ENCODE measurements at places on chromosomes 7 and 10. TPM values are rescaled to one million over a fixed set of nuclear protein-coding genes. Genes with fewer than 3 reads are reported as not detected.

The TAS2R41 gene
- total RNA-seq = not detected

The ADIRF gene
- not detected for total RNA-seq

The MNX1 gene
- total RNA-seq = 5.1 TPM

The KLF14 gene
- not detected for total RNA-seq

The SFRP5 gene
- total RNA-seq = 1.8 TPM

The LIPM gene
- total RNA-seq = not detected

The MARVELD1 gene
- 50.1 TPM for total RNA-seq

The ANKRD61 gene
- total RNA-seq = 0.53 TPM

The METTL27 gene
- 9.8 TPM for total RNA-seq

The VWA2 gene
- total RNA-seq = not detected

The TWIST1 gene
- total RNA-seq = 3.6 TPM

The LMOD2 gene
- total RNA-seq = not detected

The CNTNAP2 gene
- total RNA-seq = not detected

The FOXI2 gene
- total RNA-seq = not detected

The NACAD gene
- 0.19 TPM for total RNA-seq

The GIMAP7 gene
- not detected for total RNA-seq

The MRLN gene
- total RNA-seq = not detected
